Effector memory CD4-positive, alpha-beta T cell (primary cell): ENCODE measurements at places on chromosomes 6 and 20.

DNA sequence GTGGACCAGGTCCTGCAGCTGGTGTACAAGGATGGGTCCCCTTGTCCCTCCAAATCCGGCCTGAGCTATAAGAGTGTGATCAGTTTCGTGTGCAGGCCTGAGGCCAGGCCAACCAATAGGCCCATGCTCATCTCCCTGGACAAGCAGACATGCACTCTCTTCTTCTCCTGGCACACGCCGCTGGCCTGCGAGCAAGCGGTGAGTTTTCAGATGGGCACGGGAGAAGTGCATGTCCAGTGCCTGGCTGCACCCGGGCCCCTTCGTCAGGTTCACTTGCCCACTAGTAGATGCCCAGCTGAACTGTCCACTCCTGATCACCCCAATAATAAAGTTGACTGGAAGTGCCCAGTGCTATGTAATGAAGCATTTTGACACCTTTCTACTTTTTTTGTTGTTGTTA lies 48.3 kb upstream of the SLC22A1 start:
- no peak for DNase-seq

- no peak for DNase-seq
These were observed 165.7 kb upstream of the AFDN start for GRCh38 chr6:167660944-167661551.

DNA sequence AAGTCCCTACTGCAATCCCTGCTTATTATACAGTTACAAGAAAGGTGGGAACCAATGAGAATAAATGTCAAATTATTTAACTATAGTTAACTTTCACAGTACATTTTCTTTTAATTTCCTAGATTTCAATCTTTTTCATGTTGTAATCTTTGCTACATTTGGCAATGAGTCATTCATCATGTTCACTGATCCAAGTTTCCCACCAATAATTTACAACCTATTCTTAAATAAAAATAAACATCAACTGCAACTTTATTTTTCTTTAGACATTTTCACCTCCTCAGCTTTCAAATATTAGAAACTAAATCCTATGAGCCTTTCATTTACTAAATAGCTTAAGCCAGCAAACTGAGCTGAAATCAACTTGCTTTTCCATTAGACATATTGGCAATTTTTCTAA lies 541.3 kb upstream of the BTBD3 start:
- DNase-seq = no peak

DNA sequence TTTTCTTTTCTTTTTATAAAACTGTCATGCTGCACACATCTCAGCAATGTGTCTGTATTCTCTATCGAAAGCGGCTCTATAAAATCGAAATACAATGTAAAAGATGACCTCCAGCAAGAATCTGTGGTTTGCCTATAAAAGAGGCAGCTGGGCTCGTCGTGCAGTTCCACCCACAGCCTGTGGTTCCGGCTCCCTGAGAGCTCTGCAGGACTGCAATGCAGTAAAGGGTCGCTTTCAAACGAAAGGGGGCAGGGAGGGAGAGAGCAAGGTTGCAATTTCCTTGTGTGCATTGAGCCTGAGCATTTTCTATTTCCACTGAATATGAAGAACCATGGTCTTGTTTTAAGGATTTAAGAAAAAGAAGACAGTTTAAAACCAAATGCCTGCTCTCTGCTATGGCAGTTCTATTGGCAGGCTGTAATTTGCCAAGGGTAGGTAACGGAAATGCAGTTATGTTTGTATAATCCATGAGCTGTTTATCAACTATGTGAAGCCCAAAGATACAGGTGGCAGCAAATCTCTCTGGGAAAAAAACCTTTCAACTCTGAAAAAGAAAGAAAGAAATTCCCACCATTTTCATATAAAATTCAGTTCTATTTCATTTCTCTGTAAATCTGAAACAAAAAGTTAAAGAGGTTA lies 236.5 kb downstream of the HACE1 start:
- DNase-seq = no peak

DNA sequence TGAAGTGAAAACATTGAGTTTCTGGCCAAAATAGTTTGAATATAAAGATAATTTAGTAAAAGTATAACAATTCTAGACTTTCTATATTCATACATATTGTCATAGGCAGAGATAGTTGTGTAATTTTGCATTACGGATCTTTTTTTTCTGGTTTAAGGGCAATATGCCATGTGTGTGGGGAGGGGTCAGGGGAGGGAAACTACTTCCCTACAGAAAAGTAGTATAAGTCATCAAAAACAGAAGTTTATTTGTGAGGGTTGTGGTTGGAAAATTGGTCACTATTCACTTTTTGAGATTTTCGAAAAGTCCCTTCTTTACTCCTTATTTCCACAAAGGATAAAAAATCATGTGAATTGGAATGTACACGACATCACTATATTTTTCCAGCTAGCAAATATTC lies 288.2 kb upstream of the PREP start:
- no peak for DNase-seq

DNA sequence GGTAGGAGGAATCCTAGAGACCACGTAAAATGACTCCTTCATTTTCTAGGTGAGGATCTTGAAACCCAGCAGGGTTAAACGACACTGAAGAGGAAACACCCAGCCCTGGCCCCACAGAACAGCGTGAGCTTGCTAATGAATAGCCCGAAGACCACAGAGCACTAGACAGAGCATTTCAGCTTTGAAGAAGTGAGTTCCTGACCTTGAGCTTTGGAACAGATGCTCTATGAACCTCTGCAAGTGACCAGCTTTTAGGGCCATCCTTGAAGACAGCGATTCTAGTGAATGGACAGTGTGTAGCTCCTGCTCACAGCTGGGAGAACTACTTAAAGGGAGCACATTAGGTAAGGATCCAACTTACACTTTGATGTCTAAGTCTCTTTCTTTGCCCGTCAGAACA lies 74.0 kb upstream of the FRMD1 start:
- DNase-seq = no peak

DNA sequence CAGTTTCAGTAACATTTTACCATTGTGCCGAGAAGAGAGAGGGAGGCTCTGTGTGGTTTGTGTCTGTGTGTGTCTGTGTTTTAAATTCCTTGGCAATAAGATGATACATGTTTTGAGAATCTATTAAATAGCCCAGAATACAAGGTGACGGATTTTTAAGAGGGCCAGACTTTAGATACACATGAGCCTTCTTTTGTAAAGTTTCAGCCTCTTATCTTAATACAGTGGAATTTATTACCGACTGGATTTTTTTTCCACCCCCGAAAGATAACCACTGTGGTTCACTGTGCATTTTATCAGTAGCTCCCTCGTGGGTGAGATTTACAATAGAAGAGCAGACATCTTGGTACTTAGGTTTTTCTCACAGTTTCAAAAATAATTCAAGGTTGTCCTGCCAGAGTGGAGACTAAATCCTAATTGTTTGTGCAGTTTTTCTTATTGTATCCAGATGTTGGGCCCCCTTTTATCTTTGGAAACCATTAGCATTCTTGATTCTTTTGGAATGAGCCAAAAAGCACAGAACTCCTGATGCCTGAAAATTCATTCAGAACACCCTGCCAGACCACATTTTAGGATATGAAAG lies 49.9 kb downstream of the STK4 start:
- no peak for DNase-seq
